GM23248 (cell line): ENCODE measurements at places on chromosomes 1 and 21. TPM values are rescaled to one million over a fixed set of nuclear protein-coding genes. Genes with fewer than 3 reads are reported as not detected.

GRCh38 chr1:43602990-43603389 is 47.0 kb upstream of the KDM4A start:
- DNase-seq, result no peak

GRCh38 chr1:109914587-109915240 is 4.1 kb downstream of the CSF1 start:
- DNase-seq, result peak; percentile 97

SH2D5 gene
- 0.43 and 1.1 TPM in 2 replicates for polyA plus RNA-seq

PEF1 gene
- 71.3 and 77.8 TPM in 2 replicates for polyA plus RNA-seq

CD5L gene
- not detected in 2 replicates for polyA plus RNA-seq

DNA sequence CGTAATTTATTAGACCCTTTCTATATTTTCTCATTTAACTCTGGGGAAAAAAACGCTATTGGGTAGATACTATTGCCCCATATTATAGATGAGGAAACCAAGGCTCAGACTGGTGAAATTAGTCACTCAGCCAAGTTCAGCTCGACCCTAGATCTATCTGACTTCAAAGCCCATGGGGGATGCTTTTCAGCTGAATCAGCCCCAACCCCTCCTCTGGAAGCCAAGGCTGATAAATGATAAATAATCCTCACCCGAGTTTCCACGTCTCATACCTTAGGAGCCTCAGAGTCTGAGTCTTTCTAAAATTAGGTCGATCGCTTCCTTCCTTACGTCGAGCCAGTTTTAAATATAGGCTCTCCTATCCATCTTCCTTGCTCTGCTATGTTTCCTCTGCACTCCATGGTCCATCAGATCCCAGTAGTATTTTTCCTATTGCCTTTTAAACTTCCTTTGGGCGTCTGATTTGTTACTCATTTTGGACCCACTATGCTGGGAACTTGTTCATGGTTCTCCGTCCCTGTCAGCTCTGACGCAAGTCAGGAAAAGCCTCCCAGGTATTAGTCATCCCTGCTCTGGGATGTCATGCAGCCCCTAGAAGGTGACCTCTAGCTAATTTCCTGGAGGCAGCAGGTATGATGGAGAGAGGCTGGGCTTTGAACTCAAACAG is 122.8 kb downstream of the PLPP3 start:
- peak; percentile 79 for DNase-seq

- DNase-seq, result peak; percentile 89
These were observed 12.3 kb downstream of the ZMPSTE24 start for GRCh38 chr1:40270152-40270834.

GRCh38 chr1:89405275-89405929 is 41.5 kb downstream of the GBP6 start:
- no peak for DNase-seq

NR0B2 gene
- not detected in 2 replicates for polyA plus RNA-seq

C1orf210 gene
- polyA plus RNA-seq, result not detected in 2 replicates
